ENCODE measurements at places on chromosomes 5 and 9. TPM values are rescaled to one million over a fixed set of nuclear protein-coding genes. Genes with fewer than 3 reads are reported as not detected.

The AP3S1 gene
- 114 TPM for total RNA-seq

The MARCOL gene
- total RNA-seq: not detected

The DCAF12 gene
- total RNA-seq: 30.4 TPM

- peaks cover 18% of the 10 kb centered on the region for H3K4me1 ChIP-seq
- H3K27ac ChIP-seq: no peak overlapping the region
- ATAC-seq: no peak
- H3K36me3 ChIP-seq: no peaks in the 10 kb centered on the region
Measured at GRCh38 chr5:76104027-76104426, 20.8 kb downstream of the SV2C start.

DNA sequence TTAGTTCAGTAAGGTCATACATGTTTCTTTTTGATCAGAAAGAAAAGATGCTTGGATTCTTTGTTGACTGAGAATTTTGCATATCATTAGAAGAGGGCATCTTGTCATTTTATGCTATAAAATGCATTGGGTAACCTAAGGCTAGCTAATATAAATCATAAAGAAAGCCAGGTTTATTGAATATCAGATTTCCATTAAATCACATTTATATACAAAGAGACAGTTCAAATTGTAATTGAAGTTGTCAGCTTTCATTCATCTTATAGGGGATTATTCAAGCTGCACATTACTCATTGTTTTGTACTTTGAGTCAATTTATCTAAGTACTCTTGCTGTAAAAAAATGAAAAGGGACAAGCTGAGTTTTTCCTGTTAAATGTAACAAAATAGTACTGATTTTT is 259.1 kb upstream of the CDH12 start:
- no peak overlapping the region for H3K27ac ChIP-seq
- H3K36me3 ChIP-seq: no peaks in the 10 kb centered on the region
- no peaks in the 10 kb centered on the region for H3K27me3 ChIP-seq
- no peak overlapping the region for H3K4me3 ChIP-seq
- ATAC-seq: no peak

All from activated T-helper 17 cell treated with anti-CD3 and anti-CD28 coated beads, Interleukin-2, amount 50 U/mL, for 72 hours (primary cell).